ENCODE measurements at places on chromosomes 7 and 10.

DNA sequence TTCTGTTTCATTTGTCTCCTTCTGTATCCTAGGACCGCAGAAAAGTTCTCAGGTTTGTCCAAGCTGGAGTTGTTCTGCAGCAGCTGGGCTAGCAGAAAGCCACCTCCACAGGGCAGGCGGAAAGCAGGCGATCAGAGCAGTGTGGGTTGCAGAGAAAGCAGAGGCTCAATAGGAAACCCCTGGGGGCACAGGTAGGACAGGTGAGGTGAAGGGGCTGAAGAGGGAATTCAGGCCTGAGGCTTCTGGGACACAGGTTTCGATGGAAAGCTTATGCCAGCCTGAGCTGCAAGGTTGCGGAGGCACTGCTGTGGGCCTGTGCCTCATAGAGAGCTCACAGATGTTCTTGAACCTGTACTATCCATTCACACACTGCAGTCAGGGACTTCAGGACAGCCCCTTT, 194.9 kb upstream of the TPK1 start:
- no peak for DNase-seq

- no peak for DNase-seq
Measured at GRCh38 chr7:71327946-71328345, 196.0 kb downstream of the GALNT17 start.

- no peak for DNase-seq
Measured at GRCh38 chr7:135190703-135191102, 20.2 kb upstream of the CYREN start.

GRCh38 chr7:133365917-133366316, 113.0 kb downstream of the EXOC4 start:
- DNase-seq, result no peak

DNA sequence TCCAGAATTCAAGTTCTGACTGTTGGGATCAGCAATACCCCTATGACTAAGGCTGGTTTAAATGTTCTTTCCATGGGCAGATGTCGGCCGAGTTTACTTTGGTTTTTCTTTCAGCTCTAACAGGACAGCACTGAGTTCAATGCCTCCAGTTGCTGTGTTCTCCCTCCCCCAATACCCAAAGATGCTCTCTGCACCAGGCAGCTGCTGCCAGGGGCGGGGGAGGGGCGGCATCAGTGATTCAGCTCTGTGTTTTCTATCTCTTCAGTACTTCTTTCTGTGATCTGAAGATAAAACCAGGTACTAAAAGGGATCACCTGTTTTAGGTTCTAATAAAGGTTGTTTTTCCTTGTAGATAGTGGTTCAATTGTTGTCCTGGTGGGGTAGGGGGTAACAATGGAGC, 576.7 kb upstream of the POT1 start:
- no peak for DNase-seq

GRCh38 chr10:30158325-30158960, 99.1 kb upstream of the JCAD start:
- no peak for DNase-seq

- DNase-seq, result no peak
Measured at GRCh38 chr10:33066558-33067236, 108.7 kb upstream of the ITGB1 start.

DNA sequence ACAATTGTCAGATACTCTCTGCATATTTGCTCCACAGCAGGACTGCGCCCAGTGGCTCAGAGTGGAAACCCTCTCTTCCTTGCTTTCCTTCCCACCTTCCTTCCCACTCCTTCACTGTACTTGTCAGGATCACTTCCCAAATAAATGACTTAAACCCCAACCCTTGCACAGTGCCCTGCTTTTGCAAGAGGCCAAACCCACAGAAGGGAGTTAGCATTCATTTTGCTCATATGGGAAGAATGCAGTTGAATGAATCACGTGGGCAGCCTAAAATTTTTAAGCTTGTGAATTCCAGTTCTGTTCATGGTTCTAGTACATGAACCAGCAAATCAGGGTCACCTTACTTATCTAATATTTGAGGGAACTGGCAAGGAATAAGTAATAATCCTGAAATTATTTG, 47.7 kb upstream of the SFMBT2 start:
- no peak for DNase-seq

DNA sequence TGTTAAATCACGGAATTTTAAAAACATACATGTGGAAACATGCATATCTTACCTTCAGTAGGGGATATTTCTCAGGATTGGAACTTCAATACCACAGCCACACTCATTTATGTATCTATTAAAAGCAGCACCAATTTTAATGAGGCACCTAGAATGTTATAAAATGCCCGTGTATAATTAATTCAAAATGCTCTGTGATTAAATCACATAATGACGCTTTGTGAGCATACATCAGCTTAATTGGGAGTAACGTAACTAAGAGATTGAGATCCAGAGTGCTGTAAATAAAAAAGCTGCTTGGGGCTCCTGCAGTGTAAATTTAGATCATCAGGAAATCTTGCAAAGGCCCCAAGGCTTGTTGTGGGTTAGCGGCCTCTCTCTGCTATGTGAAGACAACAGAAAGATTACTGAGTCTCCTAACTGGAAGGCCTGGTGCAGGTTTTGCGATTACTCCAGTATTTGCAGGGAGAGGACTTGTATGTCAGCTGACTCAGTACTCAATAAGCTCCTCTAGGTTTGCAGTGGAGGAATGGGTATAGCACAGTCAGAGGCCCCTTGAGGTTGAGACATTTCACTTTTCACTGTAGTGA, 195.5 kb upstream of the PHYHIPL start:
- no peak for DNase-seq

DNA sequence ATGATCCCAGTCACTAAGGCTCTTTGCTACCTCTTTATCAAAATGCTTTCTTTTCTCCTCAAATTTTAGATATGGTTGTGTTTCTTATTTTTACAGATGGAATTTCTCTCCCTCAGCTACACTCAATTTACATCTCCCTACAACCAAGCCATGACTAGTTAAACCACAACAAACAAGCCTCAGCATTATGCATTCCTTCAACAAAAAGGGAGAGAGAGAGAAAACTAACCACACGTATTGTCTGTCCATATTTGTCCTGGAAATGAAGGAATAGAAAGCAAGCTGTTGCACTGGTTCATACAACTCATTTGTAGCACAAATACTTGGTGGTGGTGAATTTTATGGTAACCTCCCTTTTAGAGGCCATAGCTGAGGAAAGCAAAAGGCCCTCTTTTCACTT, 286.4 kb downstream of the AHR start:
- DNase-seq, result no peak

DNA sequence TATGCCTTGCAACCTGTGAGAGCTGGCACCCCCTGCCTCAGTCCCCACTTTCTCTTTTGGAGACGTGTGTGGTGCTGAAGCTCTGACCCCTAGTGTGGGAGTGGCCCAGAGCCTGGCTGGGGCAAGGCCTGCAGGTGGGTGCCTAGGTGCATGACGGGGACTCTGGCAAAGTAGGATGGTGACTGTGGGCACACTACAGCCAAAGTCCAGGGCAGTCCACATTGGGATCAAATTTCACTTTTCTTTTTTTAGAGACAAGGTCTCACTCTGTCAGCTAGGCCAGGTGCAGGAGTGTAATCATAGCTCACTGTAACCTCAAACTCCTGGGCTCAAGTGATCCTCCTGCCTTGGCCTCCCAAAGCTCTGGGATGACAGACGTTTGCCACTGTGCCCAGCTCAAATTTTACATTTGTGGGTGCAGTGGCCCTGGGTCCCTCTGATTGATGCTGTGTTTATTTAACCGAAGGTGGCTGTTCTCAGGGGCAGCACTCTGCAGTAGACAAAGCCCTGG, 52.3 kb downstream of the NEURL1 start:
- no peak for DNase-seq

DNA sequence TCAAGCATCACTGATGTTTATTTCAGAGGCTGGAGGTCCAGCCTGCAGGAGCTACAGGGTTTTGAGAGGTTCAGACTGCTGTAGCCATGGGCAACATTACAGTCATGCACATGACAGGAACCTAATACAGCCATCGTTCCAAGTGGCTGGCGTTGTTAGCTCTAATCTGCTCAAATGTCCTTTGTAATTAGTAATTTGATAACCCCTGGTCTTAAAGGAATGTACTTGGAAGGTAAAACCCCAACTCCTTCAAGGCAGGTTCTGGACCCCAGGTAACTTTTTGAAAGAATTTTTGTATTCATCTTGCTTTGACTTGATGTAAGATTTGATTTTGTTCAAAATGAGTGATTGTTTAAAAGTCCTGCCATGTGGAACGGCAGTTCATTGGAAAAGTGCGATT, 34.7 kb upstream of the FOXI2 start:
- DNase-seq, result no peak

GRCh38 chr10:10551596-10552301, 465.9 kb upstream of the CELF2 start:
- no peak for DNase-seq

DNA sequence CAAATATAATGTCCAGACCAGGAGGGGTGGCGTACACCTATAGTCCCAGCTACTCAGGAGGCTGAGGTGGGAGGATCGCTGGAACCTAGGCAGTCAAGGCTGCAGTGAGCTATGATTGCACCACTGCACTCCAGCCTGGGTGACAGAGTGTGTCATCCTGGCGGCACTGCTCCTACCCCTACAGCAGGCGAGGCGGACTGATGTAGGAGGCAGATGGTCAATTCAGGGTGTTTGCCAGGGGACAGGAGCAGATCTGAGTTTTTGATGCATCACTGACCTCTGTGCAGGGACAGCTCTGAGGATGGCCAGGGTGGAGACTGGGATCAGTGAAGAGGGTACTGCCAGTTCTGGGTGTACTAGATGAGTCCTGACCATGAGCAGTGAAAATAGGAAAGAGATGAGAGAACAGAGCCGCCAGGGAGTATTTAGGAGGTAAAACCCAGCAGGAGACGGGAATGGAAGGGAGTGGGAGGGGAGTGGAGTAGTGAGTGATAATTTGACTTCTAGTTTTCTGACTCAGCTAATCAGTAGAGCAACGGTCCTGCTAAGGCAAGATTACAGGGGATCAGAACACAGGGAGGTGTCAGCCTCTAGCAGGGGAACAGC, 75.3 kb downstream of the HIP1 start:
- DNase-seq, result no peak

- DNase-seq, result no peak
Measured at GRCh38 chr7:98364220-98364619, 36.7 kb downstream of the BAIAP2L1 start.

DNA sequence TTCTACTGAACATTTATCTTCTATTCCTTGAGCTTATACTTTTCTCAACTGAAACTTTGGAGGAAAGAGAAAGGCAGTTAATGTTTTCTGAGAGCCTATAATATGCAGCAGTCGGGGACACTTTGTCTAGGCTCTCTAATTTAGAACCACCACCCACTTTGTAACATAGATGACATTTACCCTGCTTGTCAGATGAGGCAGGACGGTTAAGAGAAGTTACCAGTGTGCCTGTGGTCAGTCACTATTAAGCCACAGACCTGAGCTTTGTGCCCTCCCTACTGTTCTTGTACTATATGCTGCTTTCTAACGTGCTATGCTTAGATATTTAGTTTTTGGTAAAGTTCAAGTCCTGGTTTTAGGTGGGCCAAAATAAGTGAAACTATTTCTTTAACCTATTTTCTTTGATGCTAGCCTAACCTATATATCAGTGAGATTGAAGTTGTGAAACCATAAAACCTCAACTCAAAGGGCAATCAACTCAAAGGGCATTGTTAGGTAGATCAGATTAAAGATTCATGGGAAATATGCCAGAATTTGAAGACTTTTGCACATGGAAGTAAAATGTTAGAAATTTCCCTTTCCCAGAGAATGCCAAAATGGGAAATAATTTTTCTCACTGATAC, 156.5 kb upstream of the AGR3 start:
- no peak for DNase-seq

DNA sequence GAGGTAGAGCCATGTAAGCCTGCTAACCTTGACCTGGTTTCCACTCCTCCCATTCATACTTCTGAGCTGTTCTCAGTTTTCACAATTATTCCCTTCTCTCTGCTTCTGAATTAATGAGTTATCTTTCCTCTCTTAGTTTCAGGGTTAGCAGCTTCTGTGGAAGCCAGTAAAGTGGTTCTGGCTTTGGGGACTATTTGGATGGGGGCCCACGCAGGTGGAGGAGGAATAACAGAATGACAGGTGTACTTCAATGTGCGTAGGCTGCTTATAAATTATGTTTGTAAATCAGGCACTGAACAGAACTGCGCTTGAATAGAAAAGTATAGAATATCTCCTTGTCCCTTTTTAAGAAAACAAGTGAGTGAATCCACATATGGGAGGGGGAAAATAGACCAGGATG, 128.9 kb upstream of the GAD2 start:
- no peak for DNase-seq

DNA sequence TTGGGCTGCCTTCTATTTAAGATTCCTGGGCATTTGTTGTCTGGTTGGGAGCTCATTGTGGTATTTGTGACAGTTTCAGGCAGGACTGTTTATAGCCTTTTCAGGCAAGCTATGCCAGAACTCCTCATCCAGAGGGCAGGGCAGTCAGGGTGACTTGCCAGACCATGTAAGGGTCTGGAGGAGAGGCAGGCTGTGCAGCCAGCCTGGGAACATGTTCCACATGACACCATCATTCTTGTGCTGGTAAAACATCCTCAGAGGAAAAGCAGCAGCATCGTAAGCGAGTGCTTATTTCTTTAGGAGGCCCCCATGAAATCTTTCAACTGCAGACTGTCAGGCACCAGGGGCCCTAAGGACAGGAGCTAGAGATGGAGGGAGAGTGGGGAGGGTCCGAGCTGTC, 44.0 kb upstream of the SORBS1 start:
- DNase-seq, result no peak

DNA sequence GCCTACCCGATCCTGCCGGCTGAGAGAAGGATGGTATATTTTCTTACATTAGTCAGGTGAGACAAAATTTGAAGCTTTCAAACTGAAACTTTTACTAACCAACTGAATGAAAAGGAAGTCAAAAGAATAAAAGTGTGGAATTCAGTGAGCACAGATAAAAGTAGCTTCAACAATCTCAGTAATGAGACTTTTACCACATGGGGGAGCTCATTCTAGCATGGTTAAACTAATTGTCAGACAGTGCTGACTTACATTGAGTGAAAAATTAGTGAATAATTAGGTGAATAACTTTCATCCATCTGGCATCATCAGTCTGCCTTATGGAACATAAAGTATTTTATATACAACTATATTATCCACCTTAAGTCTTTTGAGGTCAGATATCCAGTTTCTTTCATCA, 8.4 kb downstream of the FAM237B start:
- peak; percentile 37 for DNase-seq

GRCh38 chr10:44400541-44400940, 15.6 kb upstream of the CXCL12 start:
- no peak for DNase-seq

GRCh38 chr7:82360591-82361368, 82.8 kb downstream of the CACNA2D1 start:
- DNase-seq, result no peak

GRCh38 chr7:111255576-111255975, 164.6 kb downstream of the LRRN3 start:
- peak; percentile 14 for DNase-seq

- DNase-seq, result no peak
Measured at GRCh38 chr10:73889014-73889413, 14.7 kb upstream of the CAMK2G start.
